ENCODE measurements at places on chromosomes 2 and 18. TPM values are rescaled to one million over a fixed set of nuclear protein-coding genes. Genes with fewer than 3 reads are reported as not detected.

DNA sequence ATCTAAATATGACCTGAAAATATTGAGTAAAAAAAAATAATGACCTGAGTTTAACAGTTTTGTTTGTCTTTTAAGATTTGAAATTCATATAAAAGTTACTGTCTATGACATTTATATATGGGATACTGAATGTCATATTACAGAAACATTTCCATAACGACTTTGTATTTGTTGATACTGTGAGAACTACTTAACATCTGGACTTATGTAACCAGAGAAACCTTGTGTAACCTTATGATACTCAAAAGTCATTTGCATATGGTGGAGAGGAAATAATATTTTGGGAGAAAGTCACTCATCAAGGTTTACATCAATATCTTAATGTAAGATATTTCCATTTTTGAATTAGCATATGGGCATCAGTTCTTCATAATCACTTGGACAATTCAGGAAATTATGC lies 12.6 kb downstream of the MFSD6 start:
- no peak overlapping the region for H3K27ac ChIP-seq
- no peak for DNase-seq
- no peak overlapping the region for H3K4me3 ChIP-seq
- H3K27me3 ChIP-seq, result peaks cover 10% of the 10 kb centered on the region

DNA sequence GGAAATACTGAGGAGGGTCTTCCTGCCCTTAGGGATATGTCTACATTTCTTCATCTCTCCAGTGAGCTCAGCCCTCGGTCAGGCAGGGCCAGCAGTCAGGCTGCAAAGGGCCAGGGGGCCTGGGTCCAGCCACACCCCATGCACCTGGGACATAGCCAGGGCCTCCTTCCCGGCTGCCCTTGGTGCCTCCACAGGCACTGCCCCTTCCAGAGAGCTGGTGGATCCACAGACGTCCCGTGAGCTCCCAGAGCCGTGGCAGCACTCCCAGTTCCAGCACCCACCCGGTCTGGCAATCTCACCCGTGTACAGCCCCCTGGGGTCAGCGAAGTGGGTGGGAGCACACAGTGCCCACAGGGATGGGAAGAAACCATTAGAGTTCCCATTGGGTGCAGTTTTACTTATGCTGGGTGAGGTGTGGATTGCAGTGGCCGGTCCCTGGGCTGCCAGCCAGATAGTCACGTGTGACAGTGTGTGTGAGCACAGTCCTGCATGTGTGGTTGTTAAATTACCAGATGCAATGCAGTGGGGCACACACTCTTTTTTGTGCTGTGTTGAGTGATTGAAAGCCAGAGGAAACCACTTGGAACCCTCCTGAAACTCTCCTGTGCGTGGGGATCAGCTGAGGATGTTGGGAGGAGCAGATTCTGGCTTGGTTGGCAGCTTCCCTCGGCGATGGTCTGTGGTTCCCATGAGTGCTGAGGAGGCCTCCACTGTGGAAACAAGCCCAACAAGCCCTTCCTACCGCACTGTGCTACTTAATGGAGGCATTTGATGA lies 131.0 kb downstream of the SNTG2 start:
- H3K36me3 ChIP-seq, result no peaks in the 10 kb centered on the region
- no peak overlapping the region for H3K4me3 ChIP-seq
- no peak for DNase-seq
- no peaks in the 10 kb centered on the region for H3K4me1 ChIP-seq
- no peaks in the 10 kb centered on the region for H3K27me3 ChIP-seq

The CAPN10 gene
- 61.6 TPM for total RNA-seq

The SDC1 gene
- 13.3 TPM for total RNA-seq

The VWA3B gene
- total RNA-seq, result 0.09 TPM

Data from cardiac muscle cell (in vitro differentiated cells and primary cell).